Cerebellar nuclear complex (tissue), 1 donor: ENCODE measurements at places on chromosomes 5 and 9.

DNA sequence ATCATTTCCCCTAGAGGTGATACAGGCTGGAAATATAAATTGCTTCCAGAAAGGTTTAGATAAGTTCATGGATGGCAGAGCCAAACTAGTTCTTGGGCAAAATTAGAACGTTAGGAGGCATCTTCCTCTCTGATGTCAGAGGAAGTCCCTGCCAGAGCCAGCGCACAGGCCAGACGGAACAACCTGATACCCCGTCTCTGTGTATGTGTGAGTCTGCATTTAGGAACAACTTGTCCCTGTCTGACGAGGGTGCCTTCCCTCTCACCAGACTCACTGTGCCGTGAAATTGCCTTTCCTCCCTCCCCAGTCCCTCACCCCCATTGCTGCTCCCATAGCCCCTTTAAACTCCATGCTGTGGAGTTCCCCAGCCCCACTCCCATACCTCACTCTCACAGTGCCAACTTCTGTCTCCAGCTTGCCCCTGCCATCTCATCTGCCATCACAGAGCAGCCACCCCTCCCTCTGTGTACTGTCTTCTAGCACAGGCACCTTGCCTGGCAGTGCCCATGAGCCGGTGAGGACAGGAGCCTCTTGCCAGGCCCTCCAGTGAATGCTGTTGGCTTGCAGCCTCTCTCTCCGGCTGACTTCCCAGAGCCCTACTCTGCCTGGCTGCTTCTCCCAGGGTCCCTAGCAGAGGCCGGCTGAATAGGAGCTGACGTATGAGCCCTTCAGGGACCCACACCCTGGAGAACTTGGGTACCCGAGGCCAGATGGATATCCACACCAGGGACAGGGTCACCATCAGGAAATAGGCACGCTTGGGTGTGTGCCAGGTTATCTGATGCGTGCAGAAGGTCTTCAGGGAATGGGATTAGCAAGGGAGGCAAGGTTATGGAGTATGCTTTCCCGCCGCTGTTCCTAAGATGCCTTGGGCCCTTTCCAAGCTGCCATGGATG, 26.7 kb downstream of the UNC5A start:
- peak; percentile 93 for DNase-seq

- no peak for DNase-seq
Observed at GRCh38 chr5:134769206-134769605, 10.6 kb downstream of the DDX46 start.

DNA sequence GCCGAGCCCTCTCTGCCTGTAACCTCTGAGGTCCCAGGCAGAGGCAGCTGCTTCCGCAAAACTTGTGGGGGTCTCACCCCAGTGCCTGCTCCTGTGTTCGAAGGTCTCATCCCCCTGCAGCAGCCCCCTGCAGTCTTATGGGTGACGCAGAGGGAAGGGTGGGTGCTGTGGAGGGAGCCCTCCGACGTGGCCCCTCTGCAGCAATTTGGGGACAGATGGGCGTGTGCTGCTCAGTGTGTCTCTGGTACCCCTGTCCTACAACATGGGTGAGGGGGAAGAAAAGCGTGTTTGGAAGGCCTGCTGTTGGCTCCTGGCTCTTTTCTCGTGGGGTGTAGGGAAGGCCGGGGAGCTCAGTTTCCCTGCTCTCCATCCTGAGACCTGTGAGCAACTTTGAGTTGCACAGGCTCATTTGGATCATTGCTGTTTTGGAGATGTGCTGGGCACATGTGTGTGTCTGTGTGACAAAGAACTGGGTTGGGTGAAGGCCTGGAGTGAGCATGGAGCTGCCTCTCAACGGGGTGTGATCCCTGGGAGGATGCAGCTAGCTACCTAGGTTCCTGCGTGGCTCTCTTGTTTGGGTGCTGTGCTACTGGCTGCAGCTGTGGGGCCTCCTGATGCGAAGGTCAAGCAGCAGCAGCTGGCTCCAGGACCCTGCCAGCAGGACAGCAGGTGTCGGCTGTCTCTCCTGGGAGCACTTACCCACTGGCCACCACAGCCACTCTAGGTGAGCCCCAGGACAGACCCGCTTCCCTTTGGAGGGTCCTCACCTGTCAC, 179.6 kb upstream of the PITX1 start:
- no peak for DNase-seq

GRCh38 chr5:5795074-5795771, 372.7 kb downstream of the ICE1 start:
- no peak for DNase-seq

- DNase-seq, result no peak
Observed at GRCh38 chr5:150176745-150177477, 10.3 kb downstream of the CDX1 start.

DNA sequence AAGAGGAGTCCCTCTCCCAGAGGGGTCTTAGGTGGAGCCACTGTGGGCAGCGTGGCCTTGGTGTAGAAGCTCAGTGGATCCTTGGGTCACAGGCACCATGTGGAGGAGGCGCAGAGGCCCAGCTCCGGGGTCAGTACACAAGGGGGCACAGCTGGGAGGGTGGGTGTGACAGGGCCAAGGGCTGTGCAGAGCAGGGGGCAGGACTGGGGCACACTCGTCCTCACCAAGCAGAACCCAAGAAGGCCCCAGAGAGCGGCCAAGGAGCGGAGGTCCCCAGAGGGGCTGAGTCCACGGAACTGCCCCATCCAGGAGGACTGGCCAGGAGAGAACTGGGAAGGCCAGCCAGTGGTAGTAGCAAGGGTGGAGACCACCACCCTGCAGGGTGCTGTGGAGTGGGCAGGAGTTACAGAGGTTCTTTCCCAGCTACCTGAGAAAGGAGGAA, 2.5 kb upstream of the LPCAT1 start:
- DNase-seq, result no peak

DNA sequence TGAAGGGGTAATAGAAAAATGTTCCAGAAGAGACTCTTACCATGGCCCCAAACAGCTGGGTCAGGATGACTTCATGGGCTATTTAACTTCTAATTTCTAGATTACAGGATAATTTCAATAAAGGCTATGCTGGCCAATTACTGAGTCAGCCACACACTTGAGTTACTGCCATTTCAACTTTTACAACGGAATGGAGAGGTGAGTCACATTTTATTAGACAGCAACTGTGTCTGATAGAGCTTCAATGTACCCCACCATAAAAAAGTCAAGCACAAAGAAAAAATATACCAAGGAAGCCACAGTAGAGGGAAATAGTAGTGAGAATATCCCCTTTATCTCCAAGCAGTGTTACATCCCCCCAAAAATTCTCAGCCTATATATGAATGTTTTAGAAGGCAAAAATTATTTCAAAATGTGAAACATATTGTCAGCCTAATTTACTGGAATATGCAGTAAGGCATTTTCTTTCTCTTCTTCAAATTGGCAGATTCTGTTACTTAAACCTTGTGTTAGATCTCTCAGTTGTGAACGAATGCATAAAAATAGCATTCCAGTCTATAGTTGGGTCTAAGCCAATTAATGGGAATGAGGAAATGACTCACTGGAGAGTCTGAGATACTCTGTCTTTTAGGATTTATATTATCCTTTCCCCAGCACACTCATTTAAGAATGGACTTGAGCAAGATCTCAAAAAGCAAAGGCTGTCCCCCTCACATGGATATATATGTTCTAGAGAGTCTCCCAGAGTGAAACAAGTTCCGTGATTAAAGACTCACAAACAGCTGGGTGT, 47.1 kb upstream of the RAI14 start:
- DNase-seq, result no peak

- DNase-seq, result no peak
Observed at GRCh38 chr9:22682961-22683699, 236.5 kb downstream of the DMRTA1 start.

GRCh38 chr9:29548436-29548835, 1975.2 kb upstream of the C9orf72 start:
- DNase-seq, result no peak

DNA sequence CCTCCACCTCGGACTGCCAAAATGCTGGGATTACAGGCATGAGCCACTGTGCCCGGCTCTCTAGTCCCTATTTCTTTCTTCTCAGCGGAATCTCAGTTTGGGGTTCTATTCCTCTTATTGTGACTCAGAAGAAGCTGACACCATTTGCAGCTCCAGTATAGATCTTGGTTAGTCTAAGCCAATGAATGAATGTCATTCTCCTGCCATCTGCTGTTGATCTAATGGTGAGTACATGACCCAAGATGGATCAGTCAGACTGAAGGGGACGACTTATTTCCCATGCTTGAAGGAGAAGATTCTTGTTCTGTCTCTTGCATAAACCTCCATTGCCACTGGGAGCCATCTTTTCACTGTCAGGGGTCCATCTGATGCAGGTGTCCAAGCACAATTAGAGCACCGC, 76.0 kb upstream of the KLF9 start:
- DNase-seq, result no peak

- DNase-seq, result no peak
Observed at GRCh38 chr9:73162987-73163768, 11.5 kb downstream of the ANXA1 start.

GRCh38 chr9:128683340-128684064, 5.5 kb upstream of the SET start:
- DNase-seq, result no peak

GRCh38 chr9:70065572-70065971, 21.9 kb downstream of the MAMDC2 start:
- DNase-seq, result no peak

DNA sequence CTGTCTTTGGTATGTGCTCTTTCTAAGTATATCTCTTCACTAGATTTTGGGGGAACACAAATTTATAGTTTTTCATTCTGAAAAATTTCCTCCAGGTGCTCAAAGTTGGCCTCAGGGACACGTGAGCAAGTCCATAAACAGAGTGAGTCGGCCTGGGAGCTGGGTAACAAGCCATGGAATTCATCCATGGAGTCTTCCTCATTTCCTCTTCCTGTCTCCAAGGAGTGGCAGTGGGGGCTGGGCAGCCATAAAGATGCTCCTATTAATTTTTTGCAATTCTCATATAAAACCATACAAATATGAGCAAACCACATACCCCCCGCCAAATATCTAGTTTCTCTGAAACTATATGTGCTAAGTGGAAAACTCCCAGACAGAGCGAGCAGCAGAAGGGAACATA, 136.6 kb upstream of the OTULINL start:
- no peak for DNase-seq

GRCh38 chr5:169805937-169806700, 169.0 kb downstream of the DOCK2 start:
- no peak for DNase-seq

DNA sequence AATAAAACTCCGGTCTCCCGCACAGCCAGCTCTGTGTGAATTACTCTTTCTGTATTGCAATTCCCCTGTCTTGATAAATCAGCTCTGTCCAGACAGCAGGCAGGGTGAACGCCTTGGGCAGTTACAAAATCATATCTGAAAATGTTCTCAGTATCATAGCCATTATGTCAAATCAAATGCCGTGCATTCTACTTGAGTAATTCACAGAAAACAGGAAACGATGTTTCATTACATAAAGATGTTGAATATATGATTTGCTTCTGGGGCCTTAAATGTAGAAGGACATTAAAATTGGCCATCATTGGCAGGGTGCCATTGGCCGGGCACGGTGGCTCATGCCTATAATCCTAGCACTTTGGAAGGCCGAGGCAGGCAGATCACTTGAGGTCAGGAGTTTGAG, 8.5 kb downstream of the POLR3G start:
- DNase-seq, result no peak

DNA sequence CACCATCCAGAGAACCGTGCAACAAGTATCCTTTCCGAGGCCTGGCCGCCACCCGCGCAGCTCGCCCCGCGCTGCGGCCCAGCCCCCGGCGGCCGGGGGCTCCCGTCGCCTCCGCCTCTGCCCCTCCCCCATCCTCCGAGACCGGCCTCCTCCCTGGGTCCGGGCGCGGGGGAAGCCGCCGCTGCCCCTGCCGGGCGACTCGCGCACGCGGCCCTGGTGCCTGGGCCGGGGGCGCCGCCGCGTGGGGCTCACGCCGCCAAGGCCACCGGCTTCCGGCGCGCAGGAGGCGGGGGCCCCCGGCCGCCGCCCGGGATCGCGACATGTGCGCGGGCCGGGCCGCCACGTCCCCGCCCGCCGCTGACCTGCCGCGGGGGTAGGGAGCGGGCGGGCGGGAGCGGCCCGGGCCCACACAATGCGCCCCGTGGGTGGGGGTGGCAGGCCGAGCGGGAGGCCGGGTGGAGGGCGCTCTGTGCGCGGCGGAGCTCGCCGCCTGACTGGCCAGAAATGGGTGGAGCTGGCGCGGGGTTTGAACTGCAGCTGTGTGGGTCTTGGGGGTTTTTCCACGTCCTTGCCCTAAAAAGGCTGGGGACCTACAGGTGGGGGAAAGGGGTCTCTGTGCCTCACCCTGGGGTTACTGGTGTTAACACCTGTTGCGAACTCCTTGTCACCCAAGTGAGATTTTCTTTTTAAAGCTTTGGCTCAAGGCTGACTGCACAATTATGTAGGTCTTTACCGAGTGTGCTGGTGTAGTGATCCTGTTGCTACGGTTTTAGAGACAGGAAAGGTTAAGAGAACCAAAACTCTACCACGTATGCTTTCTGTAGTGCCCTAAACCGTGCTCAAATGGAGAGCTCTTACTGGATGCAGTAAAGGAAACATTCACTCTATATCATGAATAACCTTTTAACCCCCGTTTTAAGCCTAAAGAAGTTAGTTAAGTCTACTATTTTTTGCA, 32.3 kb downstream of the TNPO1 start:
- DNase-seq, result no peak

DNA sequence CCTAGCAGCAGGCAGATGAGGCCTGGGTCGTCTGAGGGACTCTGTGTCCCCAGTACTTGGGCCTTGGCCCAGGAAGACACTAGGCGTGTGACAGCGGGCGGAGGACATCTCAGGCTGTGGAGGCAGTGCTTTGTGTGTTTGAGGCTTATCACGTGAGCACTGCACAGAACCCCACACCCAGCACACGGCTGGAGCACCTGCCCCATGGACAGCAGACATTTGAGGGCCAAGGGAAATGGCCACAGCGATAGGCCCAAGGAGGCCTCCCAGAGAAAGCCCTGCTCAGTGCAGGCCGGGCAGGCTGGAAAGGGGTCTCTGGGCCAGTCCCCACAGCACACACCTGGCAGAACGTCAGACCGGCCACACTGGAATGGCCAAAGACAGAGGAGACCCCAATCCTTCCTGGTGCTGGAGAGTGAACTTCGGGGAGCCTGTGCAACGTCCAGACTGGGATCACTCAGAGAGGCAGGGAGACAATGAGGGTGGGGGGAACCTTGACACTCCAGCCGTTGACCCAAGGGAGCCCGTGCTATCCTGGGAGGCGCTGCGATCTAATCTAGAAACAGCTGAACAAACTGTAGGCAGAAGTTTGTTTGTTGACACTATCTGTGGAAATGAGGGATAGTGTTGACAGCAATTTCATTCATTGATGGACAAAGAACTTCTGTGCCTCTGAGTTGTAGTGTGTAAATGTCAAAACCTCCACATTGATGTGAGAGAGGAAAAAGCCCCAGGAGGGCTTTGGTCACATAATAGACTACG, 19.6 kb upstream of the FLT4 start:
- DNase-seq, result no peak

GRCh38 chr9:126474206-126474765, 139.4 kb upstream of the LMX1B start:
- DNase-seq, result no peak

GRCh38 chr5:139116100-139116655, 82.0 kb downstream of the SIL1 start:
- DNase-seq, result no peak
